ENCODE measurements at places on chromosomes 13 and 19. TPM values are rescaled to one million over a fixed set of nuclear protein-coding genes. Genes with fewer than 3 reads are reported as not detected.

The NLRP5 gene
- total RNA-seq: not detected

DNA sequence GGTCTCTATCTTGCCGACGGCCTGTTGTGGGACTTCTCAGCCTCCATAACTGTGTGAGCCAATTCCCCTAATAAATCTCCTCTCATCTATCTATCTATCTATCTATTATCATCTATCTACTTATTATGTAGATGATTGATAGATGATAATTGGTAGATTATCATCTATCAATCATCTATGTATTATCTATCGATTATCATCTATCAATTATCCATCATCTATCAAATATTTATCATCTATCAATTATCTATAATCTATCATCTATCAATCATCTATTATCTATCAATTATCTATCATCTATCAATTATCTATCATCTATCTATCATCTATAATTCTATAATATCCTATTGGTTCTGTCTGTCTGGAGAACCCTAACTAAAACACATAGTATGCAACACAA, 33.5 kb downstream of the CYSLTR2 start:
- no peak for DNase-seq

The ZNF790 gene
- total RNA-seq: 5.2 TPM

GRCh38 chr13:34391076-34391475, 551.0 kb upstream of the NBEA start:
- DNase-seq: no peak

DNA sequence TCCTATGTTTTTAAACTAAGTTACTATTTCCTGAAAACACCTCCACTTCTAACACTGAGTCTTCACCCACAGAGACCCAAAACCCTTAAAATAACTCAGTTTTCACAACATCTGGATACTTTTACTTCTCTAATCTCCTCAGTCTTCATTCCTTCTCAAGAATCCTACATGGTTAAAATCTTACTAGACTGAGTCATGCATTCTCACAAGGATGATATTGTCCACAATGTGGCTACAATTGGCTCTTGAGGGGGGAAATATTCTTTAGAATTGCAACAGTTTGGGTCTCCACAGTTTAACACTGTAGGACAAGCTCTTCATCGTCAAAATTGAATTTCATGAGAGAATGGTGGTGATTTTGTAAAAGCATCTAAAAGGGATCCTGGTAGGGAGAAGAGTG, 397.1 kb downstream of the SLITRK5 start:
- no peak for DNase-seq

DNA sequence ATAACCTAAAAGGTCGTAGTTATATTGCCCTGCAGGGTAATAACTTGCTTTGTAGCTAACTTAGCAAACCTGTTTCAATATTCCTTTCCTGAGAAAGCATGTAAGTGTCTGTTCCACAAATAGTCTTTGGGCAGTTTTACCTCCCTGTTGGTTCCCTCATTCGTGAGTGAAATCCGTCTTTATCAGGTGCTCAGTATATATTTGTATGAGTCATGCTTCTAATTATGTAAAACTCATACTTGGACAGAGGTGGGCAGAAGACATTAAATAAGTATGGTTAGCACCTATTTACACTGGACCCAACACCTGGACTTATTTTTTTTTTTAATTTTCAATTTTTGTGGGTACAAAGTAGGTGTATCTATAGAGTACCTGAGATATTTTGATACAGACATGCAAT, 44.9 kb upstream of the MEDAG start:
- DNase-seq: no peak

DNA sequence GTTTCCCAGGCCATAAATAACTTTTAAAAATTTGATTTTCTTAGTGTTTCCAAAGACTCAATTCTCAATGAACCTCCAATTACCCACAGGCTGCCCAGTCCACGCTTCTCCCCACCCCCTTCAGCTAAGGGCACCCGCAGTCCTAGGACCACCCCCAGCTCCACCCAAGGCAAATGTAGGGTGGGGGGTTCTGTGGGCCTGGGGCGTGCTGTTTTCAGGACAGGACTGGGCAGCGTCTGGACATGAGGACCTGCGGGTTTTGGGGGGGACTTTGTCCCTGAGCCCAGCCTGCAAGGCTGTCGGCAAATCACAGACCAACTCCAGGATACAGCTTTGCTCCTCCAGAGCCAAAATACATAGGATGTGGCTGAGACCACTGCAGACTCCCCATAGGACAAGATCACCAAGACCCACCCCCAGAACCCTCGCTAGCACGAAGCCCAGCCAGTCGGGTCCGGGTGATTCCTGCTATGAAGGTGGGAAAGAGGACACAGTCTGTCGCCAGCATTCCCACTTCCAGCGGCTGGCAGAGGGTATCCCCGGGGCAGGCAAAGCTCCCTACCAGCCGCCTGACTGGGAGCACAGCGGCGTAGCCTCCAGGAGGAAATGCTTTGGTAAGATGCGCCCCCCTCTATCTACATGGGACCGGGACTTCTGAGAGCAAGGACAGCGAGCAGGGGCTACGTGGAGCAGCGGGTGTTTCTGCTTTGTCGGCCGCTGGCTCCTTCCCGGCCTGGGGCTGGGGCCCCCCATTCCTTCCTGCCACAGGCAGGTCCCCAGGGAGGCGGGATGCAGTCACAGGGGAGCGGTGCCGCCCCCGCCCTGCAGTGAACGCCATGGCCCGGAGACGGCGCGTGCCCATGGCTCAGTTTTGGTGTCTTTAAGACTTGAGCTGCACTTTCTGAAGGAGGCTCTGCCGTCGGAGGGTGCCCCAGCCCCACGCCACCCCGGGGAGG, 1.6 kb upstream of the TIMM13 start:
- DNase-seq: no peak

DNA sequence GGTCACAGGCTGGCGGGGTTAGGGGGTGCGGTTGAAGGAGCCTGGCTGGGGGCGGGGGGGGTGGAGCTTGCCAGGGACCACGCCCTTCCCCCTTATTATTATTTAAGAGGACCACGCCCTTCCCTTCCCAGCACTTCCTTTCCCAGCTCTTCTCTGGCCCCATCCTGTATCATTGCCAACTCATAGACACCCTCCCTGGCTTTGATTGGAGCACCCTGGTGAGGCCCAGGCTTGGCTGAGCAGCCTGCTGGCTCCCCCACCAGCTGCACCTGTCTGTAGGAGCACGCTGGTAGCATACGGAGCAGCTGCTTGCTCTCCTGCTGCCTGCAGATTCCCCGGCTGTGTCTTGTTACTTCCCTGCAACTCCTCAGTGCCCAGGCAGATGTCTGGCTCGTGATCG, 62.5 kb upstream of the PDX1 start:
- DNase-seq: no peak

DNA sequence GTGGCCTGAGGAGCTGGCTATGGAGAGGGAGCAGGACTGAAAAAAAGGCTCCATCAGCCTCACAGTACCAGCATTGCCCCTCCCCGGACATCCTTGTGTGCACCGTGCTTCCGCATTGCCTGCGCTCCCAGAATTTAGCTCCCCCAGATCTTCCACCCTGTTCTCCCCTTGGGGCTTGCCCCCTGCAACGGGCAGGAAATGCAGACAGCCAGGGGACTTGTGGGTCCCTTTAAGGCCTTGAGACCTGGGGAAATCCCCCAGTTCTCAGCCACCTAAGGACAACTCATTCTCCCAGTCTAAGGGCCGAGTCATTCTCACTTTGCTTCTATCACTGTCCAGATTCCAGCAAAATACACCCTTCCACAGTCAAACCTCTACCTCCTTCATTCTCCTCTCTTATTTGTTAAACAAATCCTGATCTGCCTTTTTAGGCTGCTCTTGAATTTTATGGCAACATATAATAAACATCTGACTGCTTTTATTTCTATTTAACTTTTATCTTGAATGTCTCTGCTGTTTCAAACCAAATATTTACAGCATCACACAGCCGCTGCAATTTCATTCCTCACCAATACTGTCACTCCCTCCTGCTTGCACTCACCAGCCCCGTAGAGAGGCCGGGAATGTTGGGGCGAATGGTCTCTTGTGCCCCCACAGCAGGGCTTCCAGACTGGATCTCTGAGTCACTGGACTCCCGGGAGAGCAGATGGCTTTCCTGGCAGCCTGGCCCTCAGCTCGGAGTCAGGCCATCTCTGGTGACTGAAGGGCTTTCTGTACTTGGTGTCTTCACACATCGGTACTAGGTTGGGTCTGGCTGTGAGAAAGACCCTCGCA, 221.9 kb downstream of the TSHZ3 start:
- peak; percentile 23 for DNase-seq

The AKT2 gene
- total RNA-seq: 97.3 TPM

DNA sequence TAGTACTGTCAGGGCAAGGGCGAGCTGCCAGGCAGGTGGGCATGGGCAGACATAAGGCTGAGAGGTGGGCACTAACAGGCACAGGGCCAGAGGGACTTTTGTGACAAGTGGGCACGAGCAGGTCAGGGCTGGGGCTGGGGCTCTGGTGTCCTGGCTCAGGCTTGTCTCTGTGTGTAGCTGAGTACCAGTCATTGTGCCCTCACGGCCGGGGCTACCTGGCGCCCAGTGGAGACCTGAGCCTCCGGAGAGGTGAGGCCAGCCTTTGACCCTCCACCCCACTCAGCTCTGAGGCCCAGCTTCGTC, 21.6 kb downstream of the LTBP4 start:
- no peak for DNase-seq

DNA sequence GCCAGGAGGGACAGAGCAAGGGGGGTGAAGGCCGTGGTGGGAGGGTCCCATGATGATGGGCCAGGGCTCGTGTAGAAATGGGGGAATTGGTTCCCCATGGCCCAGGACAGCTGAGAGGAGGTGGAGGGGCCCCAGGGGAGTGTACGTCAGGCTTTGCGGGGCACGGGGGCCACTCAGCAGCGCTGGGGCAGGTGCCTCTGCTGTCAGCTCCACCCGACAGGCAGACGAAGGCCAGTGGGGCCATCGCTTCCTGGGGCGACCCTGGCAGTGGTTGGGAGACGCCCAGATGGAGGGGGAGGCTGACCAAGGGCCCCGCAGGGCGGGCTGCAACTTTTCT, 1.9 kb upstream of the TEKTIP1 start:
- no peak for DNase-seq

GRCh38 chr19:4042064-4042730, 24.5 kb downstream of the ZBTB7A start:
- no peak for DNase-seq

GRCh38 chr13:46369506-46370277, 17.4 kb downstream of the RUBCNL start:
- no peak for DNase-seq

The GATAD2A gene
- 104 TPM for total RNA-seq

- DNase-seq: no peak
Observed at GRCh38 chr13:43124490-43124889, 101.1 kb downstream of the DNAJC15 start.

DNA sequence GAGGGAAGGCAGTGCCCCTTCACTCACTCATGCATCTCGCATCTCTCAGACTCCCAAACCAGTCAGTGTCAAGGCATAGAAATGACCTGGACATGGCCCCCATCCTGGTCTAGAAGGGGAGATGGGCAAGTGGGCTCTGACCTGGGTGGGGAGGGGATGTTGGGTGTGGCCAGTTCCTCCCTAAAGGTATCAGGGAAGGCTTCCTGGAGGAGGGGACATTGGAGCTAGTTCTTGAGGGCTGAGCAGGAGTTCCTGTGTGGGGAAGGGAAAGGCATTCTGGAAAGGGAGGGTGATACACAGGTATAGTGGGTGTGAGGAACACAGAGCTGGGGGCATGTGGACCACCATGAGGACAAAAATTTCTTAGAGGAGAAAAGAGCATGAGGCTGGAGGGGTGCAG, 4.0 kb downstream of the IL4I1 start:
- DNase-seq: no peak

GRCh38 chr19:48991873-48992580, 1.1 kb downstream of the GYS1 start:
- peak; percentile 75 for DNase-seq

GRCh38 chr19:50670102-50670380, 20.8 kb downstream of the C19orf81 start:
- no peak for DNase-seq

GRCh38 chr13:48892688-48893075, 83.0 kb upstream of the FNDC3A start:
- DNase-seq: no peak

- DNase-seq: no peak
Observed at GRCh38 chr13:112203614-112204013, 136.7 kb downstream of the SOX1 start.

DNA sequence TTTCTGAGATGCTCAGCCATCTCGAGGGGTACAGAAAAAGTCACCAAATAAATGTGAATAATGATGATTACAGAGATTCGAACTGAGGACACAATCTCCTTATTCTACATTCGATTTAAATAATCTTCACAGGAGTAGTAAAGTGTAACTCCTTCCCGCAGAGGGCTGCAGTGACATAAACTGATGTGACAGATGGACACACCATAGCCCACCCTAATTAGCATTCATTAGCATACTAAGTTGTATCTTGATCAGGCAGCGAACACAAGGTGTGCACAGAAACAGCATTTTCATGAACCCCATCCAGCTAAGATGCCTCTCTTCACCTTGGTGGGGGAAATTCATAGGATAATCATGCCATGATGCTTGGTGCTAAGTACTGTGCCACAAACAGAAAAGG, 83.0 kb downstream of the TNFSF11 start:
- DNase-seq: no peak

The C19orf33 gene
- total RNA-seq: 333 TPM

DNA sequence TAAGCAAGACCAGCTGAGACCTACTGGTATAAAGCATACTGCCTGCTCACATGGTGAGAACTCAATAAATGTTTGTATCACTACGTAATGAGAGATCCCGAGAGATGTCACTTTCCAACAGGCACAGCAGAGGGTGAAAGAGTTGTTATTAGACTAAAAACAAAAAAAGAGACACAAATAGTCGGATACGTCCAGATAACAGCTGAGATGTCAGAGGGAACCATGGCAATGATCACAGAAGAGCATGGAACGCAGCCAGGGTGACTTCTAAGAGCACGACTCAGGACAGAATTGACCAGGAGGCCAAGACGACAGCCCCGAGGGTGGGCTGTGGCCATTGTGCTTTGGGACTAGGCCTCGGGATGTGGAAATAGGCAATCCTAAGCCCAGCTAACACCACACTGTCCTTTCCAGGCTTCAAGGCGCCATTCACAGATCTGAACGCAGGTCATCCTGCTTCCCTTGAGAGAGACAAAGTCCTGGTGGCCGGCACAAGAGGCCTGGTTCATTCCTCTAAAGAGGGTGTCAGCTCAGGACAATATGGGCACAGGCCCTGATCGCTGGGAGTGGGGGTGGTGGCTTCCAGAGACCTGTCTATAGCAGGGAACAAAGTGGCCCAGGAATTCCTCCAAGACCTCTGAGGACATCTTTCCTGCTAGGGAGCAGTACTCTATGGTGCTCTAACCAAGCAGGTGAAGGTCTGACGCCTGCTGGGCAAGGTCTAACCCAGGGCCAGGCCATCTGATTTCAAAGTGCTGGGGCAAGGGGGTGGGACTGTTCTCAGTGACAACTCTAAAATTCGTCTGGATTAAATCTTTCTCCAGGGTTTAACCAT, 3.2 kb downstream of the SH3GL1 start:
- DNase-seq: no peak

DNA sequence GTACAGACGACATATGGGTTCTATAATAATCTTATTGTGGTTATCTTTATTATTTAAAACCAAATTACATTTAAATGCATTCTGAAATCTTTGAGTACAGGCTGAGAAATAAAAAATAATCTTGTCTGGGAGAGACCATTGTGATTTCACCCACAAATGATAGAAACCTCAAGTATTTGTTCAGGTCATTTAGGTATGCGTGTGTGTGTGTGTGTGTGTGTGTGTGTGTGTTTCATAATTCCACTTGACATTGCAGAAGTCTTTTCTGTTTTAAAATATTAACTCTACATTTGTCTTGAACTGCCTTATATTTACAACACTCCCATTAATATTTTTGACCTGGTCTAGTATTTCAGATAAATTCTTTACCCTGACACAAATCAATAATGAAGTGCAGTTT, 126.9 kb downstream of the SPRY2 start:
- DNase-seq: no peak

GRCh38 chr19:5738423-5738822, 18.0 kb downstream of the CATSPERD start:
- DNase-seq: no peak

Data from left colon (tissue), 2 donors.